ENCODE measurements at places on chromosomes 3 and 15.
A peak's percentile ranks its signal among the peaks of the same experiment; 100 is the strongest.

- DNase-seq: peak; percentile 4
Measured at GRCh38 chr15:69337138-69337537, 38.4 kb downstream of the PAQR5 start.

- peak; percentile 56 for DNase-seq
Measured at GRCh38 chr3:182710557-182711157, 82.6 kb upstream of the ATP11B start.

- DNase-seq: peak; percentile 61
Measured at GRCh38 chr15:93331545-93332167, 242.6 kb upstream of the RGMA start.

GRCh38 chr3:35936571-35936970, 297.2 kb downstream of the ARPP21 start:
- DNase-seq: no peak

DNA sequence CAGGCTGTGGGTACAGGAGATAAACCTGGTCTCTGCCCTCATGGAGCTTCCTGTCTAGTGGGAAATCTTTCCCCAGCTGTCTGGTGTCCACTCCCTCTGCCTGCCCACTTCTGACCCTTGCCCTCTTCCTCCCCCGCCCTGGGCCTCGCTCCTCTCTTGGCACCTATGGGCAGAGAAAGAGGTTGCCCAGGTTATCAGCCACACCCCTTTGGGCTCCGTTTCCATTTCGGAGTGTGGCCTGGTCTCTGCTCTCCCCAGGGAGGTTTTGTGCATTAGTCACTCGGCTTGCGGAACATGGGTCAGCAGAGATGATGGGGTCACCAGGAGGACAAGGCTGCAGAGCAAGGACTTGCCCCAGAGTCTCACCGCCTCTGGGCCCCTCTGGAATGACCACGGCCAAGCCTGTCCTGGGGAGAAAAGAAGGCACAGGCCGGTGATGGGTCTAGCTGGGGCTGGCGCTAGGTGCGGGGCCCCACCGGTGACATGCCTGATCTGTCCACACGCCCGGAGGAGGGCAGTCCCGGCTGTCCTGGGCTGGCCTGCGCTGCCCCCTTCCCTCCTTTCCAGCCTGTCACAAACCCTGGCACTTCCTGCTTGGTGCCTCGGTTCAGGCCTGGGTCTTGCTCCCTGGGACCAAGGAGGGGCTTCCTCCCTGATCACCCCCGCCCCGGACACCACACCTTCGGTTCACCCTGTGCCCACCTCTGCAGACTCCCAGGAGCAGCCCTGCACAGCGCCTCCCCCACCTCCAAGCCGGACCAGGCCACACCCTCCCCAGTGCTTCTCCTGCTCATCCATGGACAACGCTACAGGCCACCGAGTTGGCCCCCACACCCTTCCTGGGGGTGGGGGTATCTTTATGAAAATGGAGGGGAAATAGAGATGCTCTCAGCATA, 35.6 kb upstream of the MUC4 start:
- DNase-seq: no peak

- peak; percentile 52 for DNase-seq
Measured at GRCh38 chr3:50256978-50257890, 11.7 kb upstream of the SEMA3B start.

DNA sequence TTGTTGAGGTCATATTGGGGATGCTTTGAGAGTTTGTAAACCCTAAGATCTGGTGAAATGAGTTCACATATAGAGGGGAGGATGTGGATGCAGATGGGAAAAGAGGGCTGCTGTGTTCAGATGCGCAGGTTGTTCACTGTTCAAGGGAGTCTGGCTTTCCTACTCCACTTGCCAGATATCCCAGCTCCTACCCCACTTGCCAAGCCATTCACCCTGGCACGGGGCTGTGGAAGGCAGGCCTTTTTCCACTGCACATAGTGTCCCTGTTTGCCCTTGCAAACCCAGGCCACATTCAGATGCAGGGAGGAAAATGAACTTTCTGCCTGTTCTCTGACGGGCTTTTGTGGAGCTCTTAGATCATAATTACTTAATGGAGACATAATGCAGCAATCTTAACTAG, 29.0 kb downstream of the CRABP1 start:
- no peak for DNase-seq

DNA sequence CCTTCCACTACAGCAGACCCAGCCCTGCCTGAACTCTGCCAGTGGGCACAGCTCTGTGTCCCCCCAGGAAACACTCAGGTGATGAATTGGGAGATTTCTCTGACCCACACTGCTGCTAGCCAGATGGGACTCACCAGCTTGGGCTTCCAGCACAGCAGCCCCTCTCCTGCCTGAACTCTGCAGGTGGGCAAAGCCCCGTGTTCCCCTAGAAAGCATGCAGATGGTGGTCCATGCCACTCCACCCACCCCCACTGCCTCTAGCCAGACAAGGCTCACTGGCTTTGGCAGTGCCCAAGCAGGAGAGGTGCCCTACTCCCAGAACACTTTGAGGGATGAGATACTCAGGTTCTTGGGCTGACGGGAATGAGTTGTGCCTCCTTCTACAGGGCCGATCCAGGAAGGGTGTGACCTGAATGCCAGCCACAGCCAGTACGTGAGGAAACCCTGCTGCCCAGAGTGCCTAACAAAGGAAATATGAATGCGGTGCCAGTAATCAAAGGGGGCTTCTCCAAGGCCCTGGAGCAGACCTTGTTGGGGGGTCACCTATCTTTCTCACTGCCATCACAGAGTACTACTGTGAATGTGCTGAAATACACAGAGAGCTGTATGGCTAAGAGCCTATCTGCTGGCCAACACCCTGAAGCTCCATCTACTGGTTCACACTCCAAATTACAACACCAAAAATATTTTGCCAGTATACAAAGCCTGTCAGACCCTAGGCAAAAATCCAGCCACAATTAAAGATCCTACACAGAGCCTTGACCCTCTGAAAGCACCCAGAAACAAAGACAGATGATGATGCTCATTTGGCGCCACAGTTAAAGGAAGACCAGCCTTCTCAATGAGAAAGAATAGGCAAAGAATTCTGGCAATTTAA, 61.9 kb downstream of the BTLA start:
- peak; percentile 1 for DNase-seq

GRCh38 chr3:39712413-39713048, 96.9 kb upstream of the MYRIP start:
- DNase-seq: no peak

Data from NCI-H69 (cell line).